ENCODE measurements at places on chromosomes 1 and 21.

GRCh38 chr1:242187816-242188215, 188.9 kb upstream of the MAP1LC3C start:
- DNase-seq, result no peak

DNA sequence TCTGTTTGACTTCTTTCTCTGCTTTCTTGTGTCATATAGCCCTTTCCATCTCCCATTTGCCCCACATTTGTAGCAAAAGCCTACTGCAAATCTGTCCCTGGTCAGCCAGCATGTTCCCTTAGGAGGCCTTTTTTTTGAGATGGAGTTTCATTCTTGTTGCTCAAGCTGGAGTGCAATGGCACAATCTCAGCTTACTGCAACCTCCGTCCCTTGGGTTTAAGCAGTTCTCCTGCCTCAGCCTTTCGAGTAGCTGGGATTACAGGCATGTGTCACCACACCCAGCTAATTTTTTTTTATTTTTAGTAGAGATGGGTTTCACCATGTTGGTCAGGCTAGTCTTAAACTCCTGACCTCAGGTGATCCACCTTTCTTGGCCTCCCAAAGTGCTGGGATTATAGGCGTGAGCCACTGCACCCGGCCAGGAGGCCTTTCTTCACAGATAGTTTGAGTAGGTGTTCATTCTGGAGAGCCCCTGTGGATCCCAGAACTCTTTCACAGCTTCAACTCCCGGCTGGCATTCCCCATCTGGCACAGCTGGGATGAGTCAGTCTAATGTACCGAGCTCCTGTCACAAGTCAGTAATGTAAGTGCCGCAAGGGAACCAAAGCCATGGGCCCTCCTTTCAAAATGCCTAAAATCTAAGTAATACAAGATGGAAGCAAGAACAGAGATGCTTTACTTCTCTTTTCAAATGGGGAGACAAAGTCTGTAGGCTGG, 9.4 kb upstream of the NHLH1 start:
- DNase-seq, result no peak

- DNase-seq, result no peak
Observed at GRCh38 chr1:175881246-175881976, 138.0 kb upstream of the TNR start.

- DNase-seq, result no peak
Observed at GRCh38 chr1:1189111-1189510, 15.4 kb downstream of the TTLL10 start.

GRCh38 chr1:26132128-26132833, 20.7 kb downstream of the PDIK1L start:
- no peak for DNase-seq

GRCh38 chr1:65440322-65440900, 19.9 kb downstream of the LEPR start:
- no peak for DNase-seq
